ENCODE measurements at places on chromosomes 5 and 9.

DNA sequence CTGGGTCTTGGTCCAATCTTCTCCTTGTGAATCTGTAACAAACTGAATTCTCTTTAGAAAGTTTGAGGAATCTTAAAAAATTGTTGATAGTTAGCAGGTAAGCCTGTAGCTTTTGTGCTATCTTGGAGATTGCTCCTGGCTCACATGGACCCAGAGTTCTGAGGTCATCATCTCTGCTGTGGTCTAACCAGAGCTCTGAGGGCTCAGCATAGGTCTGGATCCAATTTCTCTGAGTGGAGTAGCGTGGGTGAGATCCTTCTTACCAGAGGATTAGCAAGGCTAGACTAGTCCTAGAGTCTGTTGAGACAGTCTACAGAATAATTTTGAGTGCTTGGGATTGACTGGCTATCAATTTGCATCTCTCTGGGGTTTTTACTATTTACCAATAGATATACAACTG, 60.5 kb upstream of the IL6ST start:
- no peak for DNase-seq

- DNase-seq, result no peak
Observed at GRCh38 chr5:21776466-21776865, 1076.7 kb downstream of the CDH12 start.

DNA sequence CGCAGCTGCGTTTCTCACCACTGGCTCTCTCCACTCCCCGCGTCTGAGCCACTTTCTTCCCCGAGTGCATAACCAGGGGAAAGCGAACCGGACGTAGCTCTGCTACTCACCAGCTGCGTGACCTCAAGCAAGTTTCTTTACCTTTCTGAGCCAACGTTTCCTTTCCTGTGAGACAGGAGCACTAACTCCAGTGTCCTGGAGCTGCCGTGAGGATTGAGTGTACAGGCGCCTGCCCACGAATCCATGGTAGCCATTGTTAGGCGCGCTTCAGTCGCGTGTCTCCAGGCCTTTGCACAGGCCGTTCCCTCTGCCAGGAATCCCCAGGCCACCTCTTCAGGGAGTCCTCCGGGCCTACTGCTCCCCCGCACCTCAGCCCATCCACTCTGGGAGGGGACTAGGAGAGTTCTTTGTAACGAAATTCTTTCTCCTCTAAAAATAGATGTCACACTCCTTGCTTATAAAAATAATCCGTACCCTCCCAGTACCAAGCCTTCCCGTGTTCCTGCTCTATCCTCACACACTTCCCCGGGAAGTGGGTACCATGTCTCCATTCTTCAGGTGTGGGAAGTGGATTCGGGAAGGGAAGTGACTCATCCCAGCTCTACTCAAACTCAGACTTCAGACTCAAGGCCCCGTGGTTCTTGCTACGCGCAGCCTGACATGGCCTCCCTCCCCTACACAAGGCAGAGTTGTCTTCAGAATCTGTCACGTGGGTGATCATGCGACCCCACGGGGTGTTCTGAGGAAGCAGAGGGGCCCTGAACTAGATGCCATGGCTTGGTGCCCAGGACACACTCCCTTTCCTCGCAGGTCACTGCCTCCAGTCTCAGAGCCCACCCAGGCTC, 16.1 kb upstream of the CRB2 start:
- peak; percentile 57 for DNase-seq

- DNase-seq, result peak; percentile 4
Observed at GRCh38 chr9:84670138-84671041, 861 bp downstream of the NTRK2 start.

DNA sequence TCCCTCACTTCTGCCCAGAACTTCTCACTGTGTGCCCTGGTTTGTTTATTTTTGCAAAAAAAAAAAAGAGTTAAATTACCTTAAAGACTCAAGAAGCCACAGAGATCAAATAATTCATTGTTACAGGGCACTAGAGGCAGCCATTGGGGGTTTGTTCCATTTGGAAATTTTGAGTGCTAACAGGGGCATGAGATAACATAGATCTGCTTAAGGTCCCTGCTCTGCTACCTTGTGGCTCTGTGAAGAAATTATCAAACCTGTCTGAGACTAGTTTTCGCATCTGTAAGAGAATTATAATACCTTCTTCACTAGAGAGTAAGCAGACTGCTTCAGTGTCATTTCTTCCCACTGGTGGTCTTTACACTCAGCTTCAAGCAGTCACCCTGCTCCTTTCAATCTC, 394 bp downstream of the TLR4 start:
- DNase-seq, result peak; percentile 21

DNA sequence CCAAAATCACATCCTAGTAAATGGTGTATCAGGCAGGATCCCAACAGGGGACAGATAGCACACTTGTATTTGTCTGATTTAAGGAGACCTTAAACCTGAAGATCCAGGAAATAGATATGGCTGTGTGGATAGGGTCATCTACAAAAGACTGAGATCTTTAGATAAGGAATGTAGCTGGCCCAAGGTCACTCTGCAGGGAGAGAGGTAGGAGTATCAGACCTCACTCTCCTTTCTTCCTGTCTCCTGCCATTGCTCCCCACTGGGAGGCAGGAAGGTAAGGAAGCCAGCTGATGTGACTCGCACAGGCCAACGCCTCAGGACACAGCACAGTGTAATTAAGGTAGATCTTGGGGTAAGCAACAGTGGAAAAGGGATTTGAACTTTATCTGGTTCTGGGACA, 85.8 kb downstream of the PLPPR1 start:
- no peak for DNase-seq

DNA sequence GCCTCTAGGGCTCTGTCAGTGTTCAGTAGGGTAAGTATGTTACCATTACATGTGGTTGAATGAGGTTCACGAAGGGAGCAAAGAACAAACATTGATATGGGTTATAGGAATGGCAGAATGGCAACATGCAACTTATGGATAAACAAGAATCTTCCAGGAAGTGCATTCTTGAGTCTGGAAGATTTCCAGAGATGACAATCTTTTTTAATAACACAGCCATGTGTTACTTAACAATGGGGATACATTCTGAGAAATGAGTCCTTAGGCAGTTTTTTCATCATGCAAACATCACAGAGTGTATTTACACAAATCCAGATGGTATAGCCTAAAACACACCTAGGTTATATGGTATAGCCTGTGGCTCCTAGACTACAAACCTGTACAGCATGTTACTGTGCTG, 9.1 kb upstream of the SLC28A3 start:
- DNase-seq, result no peak

- no peak for DNase-seq
Observed at GRCh38 chr5:146644831-146645230, 128.8 kb upstream of the GPR151 start.

- peak; percentile 24 for DNase-seq
Observed at GRCh38 chr9:123816817-123817472, 113.0 kb downstream of the DENND1A start.

DNA sequence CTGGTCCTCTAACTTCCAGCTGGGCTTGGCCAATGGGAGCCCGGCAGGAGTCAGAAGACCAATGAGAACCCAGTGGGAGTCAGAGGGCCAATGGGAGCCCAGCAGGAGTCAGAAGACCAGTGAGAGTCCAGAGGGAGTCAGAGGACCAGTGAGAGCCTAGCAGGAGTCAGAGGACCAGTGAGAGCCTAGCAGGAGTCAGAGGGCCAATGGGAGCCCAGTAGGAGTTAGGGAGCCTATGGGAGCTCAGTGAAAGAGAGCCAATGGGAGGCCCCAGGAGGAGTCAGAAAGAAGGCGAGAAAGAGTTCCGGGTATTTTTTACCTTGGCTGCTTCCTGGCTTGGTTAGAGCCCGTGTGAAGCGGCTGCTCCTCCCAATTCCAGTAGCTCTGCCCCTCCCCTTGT, 191.0 kb downstream of the GABBR2 start:
- DNase-seq, result no peak

DNA sequence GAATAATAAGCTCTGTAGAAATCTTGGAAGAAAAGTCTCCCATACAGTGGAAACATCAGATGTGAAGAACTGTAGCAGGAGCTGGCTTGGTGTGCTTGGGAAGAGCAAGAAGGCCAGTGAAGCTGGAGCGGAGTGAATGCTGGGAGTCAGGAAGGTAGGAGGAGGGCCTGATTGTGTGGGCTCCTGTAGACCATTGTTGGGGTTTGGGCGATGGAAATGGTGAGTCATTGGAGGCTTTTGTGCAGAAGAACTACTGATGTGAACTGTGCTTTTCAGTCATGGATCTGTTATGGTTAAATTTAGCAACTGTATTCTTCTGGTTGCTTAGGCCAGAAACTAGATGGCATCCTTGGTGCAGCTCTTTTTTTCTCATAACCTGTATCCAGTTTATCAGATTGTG, 2.3 kb downstream of the ICE1 start:
- peak; percentile 47 for DNase-seq

DNA sequence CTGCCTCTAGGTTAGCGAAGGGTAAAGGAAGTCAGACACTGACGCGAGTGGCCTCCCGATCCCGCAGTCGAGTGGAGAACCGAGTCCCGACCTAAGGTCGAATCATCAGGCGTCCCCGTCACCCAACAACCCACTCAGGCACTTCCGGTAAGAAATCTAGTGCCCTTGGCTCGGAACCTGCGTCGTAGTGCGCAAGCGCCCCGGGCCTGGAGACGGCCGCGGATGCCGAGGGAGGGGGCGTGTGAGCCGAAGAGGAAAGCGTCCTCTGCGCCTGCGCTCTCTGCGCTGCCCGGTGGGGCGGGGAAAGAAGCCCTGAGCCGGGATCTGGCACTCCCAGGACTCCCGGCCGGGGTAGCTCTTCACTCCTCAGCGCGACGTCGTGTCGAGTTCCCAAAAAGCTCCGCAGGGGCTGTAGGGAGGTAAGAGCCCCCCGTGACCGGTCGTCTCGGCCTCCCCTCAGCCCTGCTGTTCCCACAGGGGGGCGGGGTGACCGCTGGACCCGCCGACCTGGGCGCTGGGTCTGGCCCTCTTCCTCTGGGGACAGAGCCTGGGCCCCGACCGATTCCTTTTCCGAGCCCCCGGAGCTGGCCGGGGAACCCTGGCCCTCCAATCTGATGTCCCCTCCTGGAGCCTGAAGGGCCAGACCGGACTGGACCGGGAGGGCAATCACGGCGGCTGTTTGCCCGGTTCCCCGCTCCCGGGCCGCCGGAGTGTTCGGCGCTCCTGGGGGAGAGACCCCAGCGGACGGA, at the start of gene ZFYVE16:
Gene ZFYVE16 (plus strand): TSS at position 330 of the 749 bp plus-strand sequence. CDS start 26,084 bp downstream, outside the sequence.
- peak; percentile 96 for DNase-seq

- no peak for DNase-seq
Observed at GRCh38 chr5:180787711-180788431, 14.7 kb downstream of the MGAT1 start.

DNA sequence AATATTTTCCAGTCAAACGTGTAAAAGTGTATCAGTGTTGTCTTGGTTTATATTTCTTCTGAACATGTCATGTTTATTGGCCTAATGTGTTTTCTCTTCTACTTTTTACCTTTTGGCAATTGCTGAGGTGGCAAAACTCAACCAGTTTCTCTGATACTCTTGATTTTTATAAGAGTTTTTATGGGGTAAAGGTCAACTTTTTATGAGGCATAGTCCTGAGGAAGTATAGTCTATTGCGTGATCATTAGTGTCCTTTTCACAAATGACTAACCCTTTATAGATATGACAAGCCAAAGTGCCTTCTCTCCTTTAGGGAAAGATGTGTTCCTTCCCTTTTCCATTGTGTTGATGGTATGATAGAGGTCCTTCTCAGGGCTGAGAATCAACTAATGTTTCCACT, 32.9 kb downstream of the OCLN start:
- DNase-seq, result no peak

DNA sequence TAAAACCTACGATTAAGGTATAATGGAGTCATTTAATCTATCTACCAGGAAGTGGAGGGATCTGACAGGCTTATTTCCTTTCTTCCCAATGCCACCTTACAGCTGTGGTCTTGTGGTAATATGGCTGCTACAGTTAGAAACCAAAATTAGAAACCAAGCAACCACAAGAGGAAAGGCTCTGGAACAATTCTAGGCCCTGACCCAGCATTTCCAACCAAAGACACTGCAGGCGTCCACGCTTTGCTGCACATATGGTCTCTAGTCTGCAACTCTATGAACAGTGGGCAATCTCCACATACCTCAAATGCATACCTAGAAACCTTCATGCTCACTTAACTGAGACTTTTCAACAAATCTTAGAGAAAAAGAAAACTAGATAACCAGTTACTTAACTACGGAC, 339.1 kb downstream of the NFIB start:
- DNase-seq, result no peak

GRCh38 chr9:127159325-127159801, 36.9 kb upstream of the ANGPTL2 start:
- peak; percentile 37 for DNase-seq

DNA sequence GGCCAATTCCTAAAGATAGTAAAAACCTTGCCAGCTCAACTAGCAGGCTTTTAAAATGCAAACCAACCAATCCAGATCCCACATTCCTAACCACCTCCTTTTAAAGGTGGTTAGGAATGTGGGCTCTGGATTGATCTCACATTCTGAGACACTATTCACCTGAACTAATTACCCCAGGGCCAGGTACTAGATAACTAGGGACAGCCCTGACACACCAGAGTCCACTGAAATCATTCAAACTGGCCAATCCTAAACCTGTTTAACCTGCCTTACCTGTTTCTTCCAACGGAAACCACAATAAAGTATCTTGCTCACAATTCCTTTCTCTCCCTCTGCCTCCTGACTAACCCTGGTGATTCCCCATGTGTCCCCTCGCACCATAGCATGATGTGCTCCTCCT, 168.3 kb upstream of the DMAC1 start:
- no peak for DNase-seq

DNA sequence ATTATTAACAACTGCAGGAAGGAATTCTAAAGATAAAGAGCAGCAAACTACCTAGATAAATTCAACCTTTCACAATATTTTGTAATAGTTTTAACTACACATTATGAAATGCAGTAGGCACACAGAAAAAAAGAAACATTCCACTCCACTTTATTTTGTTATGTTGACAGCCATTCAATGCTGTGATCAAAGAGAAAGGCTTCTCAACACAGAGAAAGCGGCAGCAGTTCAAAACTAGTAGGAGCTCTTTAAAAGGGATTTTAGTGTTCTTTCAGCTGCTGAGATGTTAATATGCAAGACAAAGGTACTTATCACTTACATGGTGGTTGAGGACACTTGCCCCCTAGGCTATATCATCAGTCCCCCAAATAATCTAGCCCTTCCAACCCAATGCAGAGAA, 11.6 kb downstream of the CEMIP2 start:
- no peak for DNase-seq

- no peak for DNase-seq
Observed at GRCh38 chr5:159273923-159274322, 10.8 kb downstream of the UBLCP1 start.

DNA sequence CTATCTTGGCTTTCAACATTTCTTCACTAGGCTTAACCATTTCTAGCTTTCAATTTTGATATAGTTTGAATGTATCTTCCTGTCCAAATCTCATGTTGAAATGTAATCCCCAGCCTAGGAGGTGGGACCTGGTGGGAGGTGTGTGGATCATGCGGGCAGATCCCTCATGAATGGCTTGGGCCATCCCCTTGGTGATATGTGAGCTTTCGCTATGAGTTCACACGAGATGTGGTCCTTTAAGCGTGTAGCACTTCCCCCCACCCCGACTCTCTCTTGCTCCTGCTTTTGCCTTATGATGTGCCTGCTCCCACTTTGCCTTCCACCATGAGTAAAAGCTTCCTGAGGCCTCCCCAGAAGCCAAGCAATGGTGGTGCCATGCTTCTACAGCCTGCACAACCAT, 40.6 kb downstream of the PHAX start:
- no peak for DNase-seq
